GM12878 (cell line): ENCODE measurements at places on chromosomes 1 and 21.

- no peak overlapping the region for H3K4me3 ChIP-seq
- no peaks in the 10 kb centered on the region for H3K27me3 ChIP-seq
- no peak for DNase-seq
- H3K27ac ChIP-seq: no peak overlapping the region
- H3K36me3 ChIP-seq: peaks cover 4% of the 10 kb centered on the region; the same call in 1 of the 2 replicates
Measured at GRCh38 chr1:3822421-3822820, 26.1 kb upstream of the LRRC47 start.

- H3K36me3 ChIP-seq: no peaks in the 10 kb centered on the region
- H3K27ac ChIP-seq: no peak overlapping the region
- peaks cover 3% of the 10 kb centered on the region; the same call in 1 of the 2 replicates for H3K27me3 ChIP-seq
- no peak for DNase-seq
Measured at GRCh38 chr1:91398291-91398690, 6.3 kb downstream of the HFM1 start.

- no peak for DNase-seq
- no peaks in the 10 kb centered on the region for H3K27me3 ChIP-seq
- no peak overlapping the region for H3K27ac ChIP-seq
- no peak overlapping the region for H3K4me3 ChIP-seq
Measured at GRCh38 chr1:113891631-113892220, 4.3 kb upstream of the BCL2L15 start.

DNA sequence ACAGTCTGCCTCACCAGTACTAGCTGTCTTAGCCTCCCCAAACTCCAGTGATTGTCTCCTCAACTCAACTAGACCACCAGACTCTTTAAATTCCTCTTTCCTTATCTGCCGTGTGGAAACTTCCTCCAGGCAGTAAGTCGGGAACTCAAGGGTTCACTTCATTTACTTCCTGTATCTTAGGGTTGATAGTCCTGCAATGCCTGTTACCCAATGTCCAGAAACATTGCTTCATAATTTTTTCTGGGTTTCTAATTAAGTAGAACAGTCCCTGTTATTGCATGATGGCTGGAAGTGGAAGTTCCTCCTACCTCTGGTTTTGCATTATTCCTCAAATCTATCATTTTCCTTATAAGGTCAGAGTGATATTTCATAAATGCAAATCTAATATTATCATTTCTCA lies 60.8 kb upstream of the RNF11 start:
- H3K27ac ChIP-seq: no peak overlapping the region
- no peaks in the 10 kb centered on the region for H3K27me3 ChIP-seq
- no peaks in the 10 kb centered on the region for H3K36me3 ChIP-seq
- no peak overlapping the region for H3K4me3 ChIP-seq

DNA sequence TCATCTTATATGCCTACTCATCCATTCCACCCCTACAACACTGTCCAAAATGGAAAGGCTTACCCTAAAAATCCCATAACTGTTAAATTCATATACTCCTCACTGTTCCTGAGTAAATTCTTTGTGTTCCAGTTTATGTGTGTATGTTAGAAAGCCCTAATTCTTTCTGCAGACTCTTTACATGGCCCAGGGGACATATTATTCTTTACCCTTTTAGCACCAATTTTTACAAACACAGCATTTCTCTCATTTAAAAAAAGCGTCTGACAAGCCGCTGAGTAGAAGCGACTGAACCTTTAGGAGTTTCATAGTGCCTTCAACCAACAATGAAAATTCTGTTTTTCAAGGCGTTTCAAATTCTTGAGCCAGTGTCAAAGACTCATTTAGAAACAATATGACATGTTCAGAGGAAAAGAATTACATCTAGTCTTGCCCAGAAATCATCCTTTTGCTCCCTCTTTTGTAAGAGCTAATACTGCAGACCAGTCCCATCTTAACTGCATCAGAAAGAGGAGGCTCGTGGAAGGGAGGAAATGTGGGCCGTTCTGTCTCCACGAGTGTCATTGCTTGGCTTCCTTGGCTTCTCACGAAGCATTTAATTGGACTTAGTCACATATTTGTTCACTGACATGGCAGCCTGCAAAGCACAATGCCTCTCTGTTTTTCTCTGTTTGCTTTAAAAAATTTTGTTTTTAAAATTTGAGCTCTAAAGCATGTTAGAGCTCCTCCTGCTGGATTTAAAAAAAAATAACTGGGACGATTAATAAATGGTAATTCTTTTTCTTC lies 21.3 kb upstream of the C1orf105 start:
- DNase-seq: no peak
- H3K27ac ChIP-seq: peak overlapping the region; percentile 89
- H3K4me1 ChIP-seq: peaks cover 58% of the 10 kb centered on the region
- H3K27me3 ChIP-seq: no peaks in the 10 kb centered on the region
- 0 out of 2 replicates have a peak overlapping the region, but pooled peaks have one; percentile 3 for H3K4me3 ChIP-seq
- no peaks in the 10 kb centered on the region for H3K36me3 ChIP-seq

DNA sequence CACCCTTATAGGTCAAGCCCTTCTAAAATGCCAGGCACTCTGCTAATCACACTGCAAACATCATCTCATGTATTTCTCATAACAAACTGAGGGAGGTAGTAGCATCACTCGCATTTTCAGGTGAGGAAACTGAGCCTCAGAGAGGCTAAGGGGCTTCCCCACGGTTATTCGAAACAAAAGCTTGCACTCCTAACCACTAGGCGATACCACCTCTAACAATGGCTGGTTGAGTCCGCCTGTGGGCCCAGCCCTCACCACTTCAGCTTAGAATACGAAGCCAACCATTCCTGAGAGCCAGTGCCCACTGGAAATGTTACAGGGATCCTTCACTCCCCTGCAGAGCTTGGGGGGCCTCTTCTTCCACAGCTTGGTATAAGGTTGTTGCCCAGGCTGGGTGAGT lies 65.3 kb upstream of the TENT5C start:
- no peaks in the 10 kb centered on the region for H3K27me3 ChIP-seq
- no peak for DNase-seq
- H3K4me3 ChIP-seq: no peak overlapping the region
- no peak overlapping the region for H3K27ac ChIP-seq
- no peaks in the 10 kb centered on the region for H3K36me3 ChIP-seq
- no peaks in the 10 kb centered on the region for H3K4me1 ChIP-seq

DNA sequence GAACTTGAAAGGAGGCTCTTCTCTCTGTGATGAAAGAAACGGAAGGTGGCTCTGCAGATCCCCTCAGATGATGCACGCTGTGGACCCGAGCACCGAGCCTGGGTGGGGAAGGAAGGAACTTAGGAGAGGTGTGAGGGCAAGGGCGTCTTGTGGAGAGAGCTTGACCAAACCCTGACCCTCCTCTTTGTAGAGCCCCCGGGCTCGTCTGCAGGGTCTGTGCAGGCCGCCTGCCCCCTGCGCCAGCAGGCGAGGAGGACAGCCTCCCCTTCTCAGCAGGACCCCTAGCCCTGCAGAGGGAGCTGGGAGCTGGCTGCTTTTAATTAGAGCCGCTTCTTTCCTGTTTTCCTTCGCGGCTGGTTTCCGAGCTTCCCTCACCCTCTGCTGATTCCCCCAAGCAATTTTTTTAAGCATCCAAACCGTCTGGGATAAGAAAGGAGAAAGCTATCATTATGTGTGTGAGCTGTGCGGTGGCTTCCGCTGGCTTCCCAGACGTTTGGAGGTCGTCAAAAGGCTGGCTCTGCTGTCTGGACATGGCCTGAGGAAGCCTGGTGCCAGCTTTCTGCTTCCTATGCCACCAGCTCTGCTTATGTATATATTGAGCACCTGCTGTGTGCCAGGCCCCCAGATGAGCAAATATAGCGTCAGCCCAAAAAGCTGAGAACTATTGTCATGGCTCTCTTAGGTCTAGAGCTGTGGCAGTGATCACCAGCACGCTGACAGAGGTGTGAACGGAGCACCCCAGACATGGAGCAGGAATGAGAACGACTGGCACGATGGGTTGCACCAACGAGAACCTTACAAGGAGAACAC lies 160.2 kb upstream of the IRF2BP2 start:
- H3K4me1 ChIP-seq: peaks cover 37% of the 10 kb centered on the region
- H3K36me3 ChIP-seq: no peaks in the 10 kb centered on the region
- no peaks in the 10 kb centered on the region for H3K27me3 ChIP-seq
- no peak overlapping the region for H3K27ac ChIP-seq

- H3K27me3 ChIP-seq: no peaks in the 10 kb centered on the region
- DNase-seq: no peak
- H3K36me3 ChIP-seq: no peaks in the 10 kb centered on the region; the same call in 1 of the 2 replicates
- H3K4me1 ChIP-seq: no peaks in the 10 kb centered on the region
Measured at GRCh38 chr1:235679644-235680043, 30.1 kb upstream of the GNG4 start.

GRCh38 chr21:31284797-31285397 lies 59.2 kb downstream of the TIAM1 start:
- no peak overlapping the region for H3K27ac ChIP-seq
- no peak overlapping the region for H3K4me3 ChIP-seq
- no peak for DNase-seq
- H3K4me1 ChIP-seq: no peaks in the 10 kb centered on the region
- no peaks in the 10 kb centered on the region for H3K27me3 ChIP-seq

DNA sequence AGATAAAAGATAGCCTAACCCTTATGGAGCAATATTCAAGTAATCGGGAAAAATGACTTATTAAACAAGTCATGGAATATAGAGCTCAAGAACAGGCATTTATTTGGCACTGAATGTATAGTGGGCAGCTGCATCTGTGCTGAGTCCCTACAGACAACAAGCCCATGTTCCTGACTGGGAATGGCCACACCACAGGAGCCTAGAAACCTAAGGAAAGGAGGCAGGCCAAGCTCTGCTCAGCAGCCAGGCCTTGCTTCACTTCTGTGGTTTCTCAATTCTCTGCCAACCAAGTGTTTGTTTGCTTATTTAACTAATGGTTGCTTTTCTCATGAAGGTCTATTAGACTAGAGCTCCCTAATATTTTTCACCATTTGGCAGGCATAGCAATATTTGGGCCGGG lies 21.5 kb downstream of the AK2 start:
- peaks cover 26% of the 10 kb centered on the region for H3K36me3 ChIP-seq
- no peak overlapping the region for H3K4me3 ChIP-seq
- no peak for DNase-seq
- no peaks in the 10 kb centered on the region for H3K27me3 ChIP-seq
- H3K4me1 ChIP-seq: no peaks in the 10 kb centered on the region
- H3K27ac ChIP-seq: no peak overlapping the region

DNA sequence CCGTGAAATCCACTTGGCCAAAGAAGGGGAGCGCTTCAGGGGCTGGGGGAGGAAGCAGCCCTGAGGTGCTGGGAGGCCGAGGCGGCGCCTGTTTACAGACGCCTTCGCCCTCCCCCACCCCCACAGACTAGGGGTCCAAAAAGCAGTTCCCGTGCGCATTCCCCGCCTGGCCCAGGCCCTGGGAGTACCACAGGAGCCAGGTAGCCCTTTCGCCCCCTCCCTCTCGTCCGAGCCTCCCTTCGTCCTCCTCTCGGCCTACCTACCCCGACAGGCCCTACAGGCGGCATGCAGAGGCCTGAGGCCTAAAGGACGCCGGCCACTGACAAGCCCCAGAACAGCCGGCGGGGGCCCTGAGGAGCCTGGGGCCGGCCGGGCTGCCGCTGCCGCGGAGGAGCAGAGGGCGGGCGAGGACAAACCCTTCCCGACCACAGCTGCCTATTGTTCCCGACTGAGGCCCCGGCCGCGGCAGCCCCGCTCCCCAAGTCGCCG lies 522 bp downstream of the RC3H1 start:
- peak overlapping the region; percentile 99 for H3K4me3 ChIP-seq
- peaks cover 5% of the 10 kb centered on the region for H3K4me1 ChIP-seq
- peak overlapping the region; percentile 88 for H3K27ac ChIP-seq

DNA sequence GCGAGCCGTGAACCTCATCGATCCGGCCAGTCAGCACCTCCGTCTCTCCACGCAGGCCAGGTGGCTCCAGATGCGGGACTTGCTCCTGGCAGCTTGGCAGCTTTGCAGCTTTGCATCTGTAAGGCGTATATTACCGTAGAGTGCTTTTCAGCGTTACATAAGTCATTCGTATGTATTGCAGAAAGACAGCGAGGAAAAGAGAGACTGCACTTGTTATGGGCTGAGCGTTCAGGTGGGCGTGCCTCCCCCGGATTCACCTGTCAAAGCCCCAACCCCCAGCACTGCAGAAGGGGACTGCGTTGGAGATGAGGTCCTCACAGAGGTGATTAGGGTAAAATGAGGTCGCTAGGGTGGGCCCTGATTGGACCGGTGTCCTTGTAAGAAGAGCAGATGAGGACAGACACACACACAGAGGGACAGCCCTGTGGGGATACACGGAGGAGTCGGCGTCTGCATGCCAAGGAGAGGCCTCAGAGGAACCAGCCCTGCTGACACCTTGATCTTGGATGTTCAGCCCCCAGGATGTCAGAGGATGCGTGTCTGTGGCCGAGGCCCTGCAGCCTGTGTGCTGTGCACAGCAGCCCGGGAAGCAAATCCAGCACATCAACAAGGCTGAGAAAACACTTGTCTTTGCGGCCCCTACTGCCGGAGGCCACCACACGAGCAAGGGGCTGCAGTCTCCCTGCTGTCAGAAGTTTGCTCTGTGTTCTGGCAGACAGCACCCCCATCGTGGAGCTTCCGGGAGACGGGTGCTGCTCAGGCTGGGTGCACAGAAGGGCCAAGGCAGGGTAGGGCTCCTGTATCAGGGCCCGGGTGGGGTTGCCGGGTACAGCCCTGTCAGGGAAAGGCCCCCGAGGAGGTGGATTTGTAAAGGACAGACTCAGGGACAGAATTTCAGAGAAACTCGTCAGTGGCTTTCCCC lies 10.9 kb upstream of the AGPAT3 start:
- no peaks in the 10 kb centered on the region for H3K36me3 ChIP-seq
- no peaks in the 10 kb centered on the region for H3K27me3 ChIP-seq
- no peak for DNase-seq
- no peak overlapping the region for H3K4me3 ChIP-seq
- H3K4me1 ChIP-seq: peaks cover 15% of the 10 kb centered on the region
- H3K27ac ChIP-seq: no peak overlapping the region

GRCh38 chr1:232650418-232650817 lies 20.5 kb upstream of the SIPA1L2 start:
- no peak overlapping the region for H3K27ac ChIP-seq
- H3K4me1 ChIP-seq: peaks cover 2% of the 10 kb centered on the region
- H3K27me3 ChIP-seq: no peaks in the 10 kb centered on the region
- H3K36me3 ChIP-seq: no peaks in the 10 kb centered on the region
- no peak for DNase-seq

DNA sequence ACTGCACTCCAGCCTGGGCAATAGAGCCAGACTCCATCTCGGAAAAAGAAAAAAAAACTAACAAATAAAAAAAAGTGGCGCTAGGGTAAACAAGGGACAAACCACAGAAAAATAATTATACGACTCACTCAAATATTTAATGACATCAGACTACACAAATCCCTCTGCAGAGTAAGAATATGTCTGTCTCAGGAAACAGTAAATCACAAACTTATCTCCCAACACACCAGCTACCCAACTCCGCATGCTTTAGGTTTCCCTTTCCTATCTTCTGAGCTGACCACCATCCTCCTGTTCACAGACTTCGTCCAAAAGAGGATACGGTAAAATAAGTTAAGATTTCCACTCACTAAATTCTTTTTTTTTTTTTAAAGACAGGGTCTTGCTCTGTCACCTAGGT lies 16.2 kb downstream of the WDR47 start:
- H3K27ac ChIP-seq: no peak overlapping the region
- no peak for DNase-seq
- H3K4me3 ChIP-seq: no peak overlapping the region
- H3K4me1 ChIP-seq: no peaks in the 10 kb centered on the region
- H3K27me3 ChIP-seq: no peaks in the 10 kb centered on the region

GRCh38 chr1:9181990-9182783 lies 52.4 kb upstream of the H6PD start:
- peak overlapping the region; percentile 84 for H3K27ac ChIP-seq
- H3K4me1 ChIP-seq: peaks cover 17% of the 10 kb centered on the region
- peak overlapping the region; percentile 90 for H3K4me3 ChIP-seq
- H3K27me3 ChIP-seq: no peaks in the 10 kb centered on the region

GRCh38 chr1:161137881-161138280 lies 5.4 kb upstream of the DEDD start:
- DNase-seq: no peak
- H3K4me3 ChIP-seq: no peak overlapping the region
- H3K36me3 ChIP-seq: no peaks in the 10 kb centered on the region
- H3K4me1 ChIP-seq: no peaks in the 10 kb centered on the region
